Activated T-helper 1 cell treated with anti-CD3 and anti-CD28 coated beads, Interleukin-2, amount 50 U/mL, for 16 hours (primary cell): ENCODE measurements at places on chromosomes 1 and 21.

GRCh38 chr21:44010429-44010828, 1.7 kb upstream of the TRAPPC10 start:
- no peak for DNase-seq

DNA sequence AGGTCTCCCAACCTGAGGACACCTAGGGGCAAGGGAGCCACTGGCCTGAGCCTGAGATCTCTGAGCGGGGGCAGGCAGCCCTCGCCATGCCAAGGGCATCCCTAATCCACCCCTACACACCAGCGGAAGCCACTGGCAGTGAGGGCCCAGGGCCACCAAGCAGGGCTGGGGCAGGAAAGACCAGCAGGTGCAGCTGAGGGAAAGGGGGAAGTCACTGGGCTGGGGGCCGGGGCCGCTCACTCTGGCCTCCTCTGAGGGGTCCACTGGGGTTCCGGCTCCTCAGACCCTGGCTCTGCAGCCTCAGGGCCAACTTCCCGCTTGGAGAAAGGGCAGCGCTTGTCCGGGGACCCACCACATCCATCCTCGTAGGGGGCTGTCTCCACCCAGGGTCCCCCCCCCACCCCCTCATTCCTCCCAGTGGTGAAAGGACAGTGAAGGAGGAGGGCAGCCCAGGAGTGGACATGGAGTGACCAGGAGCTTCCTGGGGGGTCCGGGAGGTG, 42.5 kb upstream of the ACTRT2 start:
- DNase-seq: no peak

- DNase-seq: no peak
Measured at GRCh38 chr1:47175227-47175934, 14.5 kb downstream of the PDZK1IP1 start.

GRCh38 chr1:94627771-94628498, 86.4 kb upstream of the F3 start:
- no peak for DNase-seq

DNA sequence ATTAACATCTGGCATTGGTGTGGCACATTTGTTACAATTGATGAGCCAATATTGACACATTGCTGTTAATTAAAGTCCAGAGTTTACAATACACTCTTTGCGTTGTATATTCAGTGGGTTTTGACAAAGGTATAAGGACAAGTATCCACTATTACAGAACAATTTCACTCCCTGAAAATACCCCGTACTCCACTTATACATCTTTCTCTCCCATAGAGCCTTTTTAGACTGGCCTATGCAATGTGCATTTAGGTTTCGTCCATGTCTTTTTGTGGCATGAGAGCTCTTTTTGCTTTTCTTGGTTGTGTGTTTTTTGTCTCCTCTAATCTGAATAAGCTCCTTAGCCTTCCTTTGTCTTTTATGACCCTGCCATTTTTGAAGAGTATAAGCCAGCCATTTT, 40.6 kb upstream of the TSNAX start:
- no peak for DNase-seq

- DNase-seq: no peak
Measured at GRCh38 chr1:236997882-236998281, 6.4 kb downstream of the MT1HL1 start.

GRCh38 chr1:209057901-209058300, 525.6 kb upstream of the CAMK1G start:
- DNase-seq: no peak

GRCh38 chr21:45531393-45532215, 10.6 kb downstream of the SLC19A1 start:
- DNase-seq: no peak

DNA sequence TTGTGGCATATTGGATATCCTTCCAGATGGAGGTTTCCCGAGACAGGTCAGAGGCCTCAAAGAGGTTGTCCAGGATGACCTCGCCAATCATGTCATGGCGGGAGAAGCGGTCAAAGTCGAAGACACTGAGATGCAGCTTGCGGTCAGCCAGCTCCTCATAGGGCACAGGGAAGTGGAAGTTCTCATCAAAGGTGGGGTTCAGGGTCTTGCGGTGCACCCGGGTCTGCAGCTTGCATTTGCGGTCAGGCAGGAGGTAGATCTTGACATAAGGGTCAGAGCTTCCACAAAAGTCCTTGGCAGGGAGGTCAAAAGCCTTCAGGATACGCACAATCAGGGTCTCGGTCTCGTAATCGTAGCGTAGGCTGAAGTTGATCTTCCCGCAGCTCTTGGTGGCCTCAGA, 16.2 kb downstream of the SYT6 start:
- no peak for DNase-seq

DNA sequence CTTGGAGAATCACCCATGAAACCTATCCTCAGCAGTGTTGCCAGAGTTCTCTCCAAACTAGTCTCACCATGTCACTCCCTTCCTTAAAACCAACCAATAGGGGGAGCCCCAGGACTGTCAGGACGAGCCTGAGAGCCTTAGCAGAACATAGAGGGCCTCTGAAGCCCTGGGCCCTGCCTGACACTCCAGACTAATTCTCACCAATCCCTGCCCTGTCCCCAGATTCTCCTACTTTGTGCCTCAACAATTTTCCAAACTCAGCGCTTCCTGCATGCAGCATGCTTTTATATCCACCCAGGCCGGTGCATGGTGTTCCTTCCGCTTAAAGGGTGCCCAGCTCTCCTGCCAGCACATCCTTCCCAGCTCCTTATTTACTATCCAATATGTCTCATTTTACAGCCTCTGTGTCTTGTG, 42.7 kb downstream of the HSD3B1 start:
- DNase-seq: no peak

DNA sequence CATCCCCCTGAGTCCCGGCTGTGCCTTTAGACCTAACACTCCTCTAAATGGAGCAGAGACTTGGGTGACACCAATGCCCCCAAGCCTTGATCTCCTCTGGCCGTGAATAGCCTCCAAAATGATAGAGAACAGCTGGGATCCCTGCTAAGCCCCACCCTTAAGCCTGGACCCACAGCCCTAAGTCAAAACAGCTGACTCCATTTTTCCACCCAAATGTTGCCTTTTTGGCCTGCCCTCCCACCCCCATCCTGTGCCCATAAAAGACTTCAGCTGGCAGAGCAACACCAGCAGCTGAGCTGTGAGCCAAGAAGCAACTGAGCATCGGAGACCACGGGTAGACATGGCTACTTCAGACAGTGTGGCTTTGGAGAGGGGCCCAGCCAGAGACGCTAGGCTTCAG, 420.8 kb downstream of the NPHP4 start:
- no peak for DNase-seq

GRCh38 chr1:178724376-178724727, 692 bp upstream of the RALGPS2 start:
- no peak for DNase-seq

DNA sequence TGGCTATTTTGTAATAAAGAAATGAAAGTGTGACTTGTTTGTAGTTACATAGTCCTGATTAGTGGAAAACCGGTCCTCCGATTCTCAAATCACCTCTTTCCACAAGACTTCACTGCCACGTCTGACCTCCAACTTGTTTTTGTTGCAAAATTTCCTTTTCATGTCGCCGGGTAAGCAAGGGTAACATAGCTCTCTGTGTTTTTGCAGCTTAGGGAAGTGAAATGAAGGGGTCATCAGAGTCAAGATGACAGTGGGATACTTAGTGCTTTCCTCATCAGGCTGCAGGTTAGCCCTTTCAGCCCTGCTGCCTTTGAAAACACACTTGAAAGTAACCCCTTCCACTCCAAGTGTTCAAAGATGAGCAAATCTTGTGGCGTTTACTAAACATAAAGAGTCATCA, 217.9 kb downstream of the USP25 start:
- no peak for DNase-seq

GRCh38 chr1:66375125-66375524, 158.8 kb upstream of the SGIP1 start:
- no peak for DNase-seq

DNA sequence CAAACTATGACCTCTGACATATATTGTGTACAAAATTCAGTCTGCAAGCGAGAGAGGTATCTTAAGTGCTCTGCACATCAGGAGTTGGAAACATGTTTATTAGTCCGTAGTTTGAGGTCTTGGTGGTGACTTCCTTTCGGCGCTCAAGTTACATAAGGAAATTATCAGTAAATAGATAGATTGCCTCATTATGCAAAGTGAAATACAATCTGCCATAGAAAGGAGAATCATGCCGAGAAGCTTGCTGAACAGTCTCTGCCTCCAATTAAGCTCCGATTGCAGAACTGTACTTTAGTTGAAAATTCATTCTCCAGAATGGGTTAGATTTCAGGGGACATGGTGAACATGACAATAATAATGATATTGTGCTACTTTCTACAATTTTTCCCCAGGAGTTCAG, 271.8 kb downstream of the BRINP2 start:
- no peak for DNase-seq

- no peak for DNase-seq
Measured at GRCh38 chr1:160794376-160794775, 1.6 kb upstream of the LY9 start.

- DNase-seq: no peak
Measured at GRCh38 chr1:109883248-109883955, 27.2 kb upstream of the CSF1 start.

- DNase-seq: no peak
Measured at GRCh38 chr1:3113741-3114056, 44.7 kb downstream of the PRDM16 start.

DNA sequence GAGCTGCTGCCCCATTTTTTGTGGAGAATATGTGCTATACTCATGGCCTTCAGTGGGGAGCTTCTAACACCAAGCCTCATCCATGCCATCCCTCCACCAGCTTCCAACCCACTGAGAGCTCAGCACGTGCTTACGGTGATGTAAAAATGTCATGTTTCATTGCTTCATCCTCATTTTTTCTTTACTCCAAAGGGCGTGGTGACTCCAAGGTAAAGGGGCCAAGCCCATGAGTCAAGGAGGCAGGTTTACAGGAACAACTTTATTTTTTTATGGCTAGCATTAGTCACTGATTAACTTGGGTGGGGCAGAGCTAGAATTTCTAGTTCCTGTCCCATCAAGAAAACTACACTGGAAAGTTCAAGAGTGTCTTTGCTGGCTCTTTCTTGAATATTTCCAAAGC, at the start of gene C1orf226:
C1orf226 (plus strand) TSS at position 346 of the 400 bp plus-strand sequence. CDS start 174 bp downstream, outside the sequence.
- no peak for DNase-seq

DNA sequence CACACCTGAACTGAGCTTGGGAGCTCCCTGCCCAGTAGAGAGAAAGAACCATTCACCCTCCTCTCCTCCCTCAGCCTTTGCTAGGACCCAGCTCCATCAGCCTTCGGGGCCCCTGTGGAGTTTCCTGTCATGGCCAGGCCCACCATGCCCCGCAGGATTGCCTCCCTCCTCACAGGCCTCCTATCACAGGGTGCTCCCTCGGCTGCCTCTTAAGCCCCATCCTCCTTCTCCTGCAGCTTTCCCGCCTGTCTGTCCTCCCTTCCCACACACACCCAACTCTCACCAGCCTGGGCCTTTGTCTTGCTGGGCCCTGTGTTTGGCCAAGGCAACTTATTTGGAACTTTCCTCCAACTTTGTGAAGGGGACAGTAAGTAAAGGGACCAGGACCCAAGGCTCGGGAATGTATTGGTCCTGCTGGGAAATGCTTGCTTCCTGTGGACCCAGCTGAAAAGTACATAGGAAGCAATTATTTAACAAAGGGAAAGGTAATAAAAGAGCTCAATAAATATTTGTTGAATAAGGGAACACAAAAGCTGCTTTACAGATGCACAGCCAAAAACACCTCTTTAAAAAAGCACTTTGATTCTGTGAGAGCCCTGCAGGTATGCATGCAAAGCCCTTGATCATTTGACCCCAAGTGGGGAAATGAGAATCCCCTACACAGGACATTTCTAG, 31.6 kb upstream of the TENT5C start:
- DNase-seq: no peak

DNA sequence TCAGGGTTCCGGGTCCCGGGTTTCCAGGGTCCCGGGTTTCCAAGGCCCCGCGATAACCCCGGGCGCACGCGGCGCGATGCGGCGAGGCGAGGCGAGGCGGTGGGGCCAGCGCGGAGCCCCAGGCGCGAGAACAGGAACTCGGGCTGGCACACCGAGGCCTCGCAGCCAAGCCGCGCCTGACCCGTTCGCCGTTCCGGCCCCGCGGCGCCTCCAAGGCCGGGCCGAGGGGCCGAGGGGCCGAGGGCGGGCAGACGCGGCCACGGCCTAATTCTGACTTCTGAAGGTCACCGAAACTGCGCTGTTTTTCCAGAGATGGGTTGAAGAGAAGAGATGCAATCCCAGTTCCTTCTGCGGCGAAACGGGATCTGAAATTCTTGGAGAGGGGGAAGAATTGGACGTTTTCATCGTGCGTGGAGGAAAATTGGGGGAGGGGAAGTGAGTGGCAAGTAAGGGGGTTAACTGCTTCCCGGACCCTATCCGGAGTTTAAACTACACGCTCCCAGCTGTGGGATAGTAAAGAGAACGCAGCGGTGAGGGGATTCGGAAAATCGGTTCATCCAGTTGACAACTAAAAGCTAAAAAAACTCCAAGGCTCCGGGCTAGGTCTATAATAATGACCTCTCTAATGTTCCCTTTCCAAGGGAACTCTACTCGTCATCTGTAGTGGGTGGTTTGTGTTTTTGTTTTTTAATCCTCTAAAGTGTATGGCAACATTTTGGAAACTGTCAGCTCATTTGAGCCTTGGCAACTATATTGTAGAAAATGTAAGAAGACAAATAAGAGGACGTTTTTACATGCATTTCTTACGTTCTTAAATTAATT, 8.2 kb downstream of the TBX15 start:
- no peak for DNase-seq

DNA sequence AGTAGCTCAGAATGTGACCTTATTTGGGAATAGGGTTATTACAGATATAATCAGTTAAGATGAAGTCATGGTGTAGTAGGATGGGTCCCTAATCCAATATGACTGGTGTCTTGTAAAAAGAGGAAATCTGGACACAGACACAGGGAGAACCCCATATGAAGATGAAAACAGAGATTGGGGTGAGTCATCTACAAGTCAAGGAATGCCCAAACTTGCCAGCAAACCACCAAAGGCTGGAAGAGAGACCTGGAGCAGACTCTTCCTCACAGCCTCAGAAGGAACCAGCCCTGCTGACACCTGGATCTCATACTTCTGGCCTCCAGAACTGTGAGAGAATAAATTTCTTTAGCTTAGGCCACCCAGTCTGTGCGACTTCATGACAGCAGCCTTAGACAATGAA, 29.9 kb downstream of the KRTAP19-8 start:
- no peak for DNase-seq
